ENCODE measurements at places on chromosomes 12 and 14. TPM values are rescaled to one million over a fixed set of nuclear protein-coding genes. Genes with fewer than 3 reads are reported as not detected.

DNA sequence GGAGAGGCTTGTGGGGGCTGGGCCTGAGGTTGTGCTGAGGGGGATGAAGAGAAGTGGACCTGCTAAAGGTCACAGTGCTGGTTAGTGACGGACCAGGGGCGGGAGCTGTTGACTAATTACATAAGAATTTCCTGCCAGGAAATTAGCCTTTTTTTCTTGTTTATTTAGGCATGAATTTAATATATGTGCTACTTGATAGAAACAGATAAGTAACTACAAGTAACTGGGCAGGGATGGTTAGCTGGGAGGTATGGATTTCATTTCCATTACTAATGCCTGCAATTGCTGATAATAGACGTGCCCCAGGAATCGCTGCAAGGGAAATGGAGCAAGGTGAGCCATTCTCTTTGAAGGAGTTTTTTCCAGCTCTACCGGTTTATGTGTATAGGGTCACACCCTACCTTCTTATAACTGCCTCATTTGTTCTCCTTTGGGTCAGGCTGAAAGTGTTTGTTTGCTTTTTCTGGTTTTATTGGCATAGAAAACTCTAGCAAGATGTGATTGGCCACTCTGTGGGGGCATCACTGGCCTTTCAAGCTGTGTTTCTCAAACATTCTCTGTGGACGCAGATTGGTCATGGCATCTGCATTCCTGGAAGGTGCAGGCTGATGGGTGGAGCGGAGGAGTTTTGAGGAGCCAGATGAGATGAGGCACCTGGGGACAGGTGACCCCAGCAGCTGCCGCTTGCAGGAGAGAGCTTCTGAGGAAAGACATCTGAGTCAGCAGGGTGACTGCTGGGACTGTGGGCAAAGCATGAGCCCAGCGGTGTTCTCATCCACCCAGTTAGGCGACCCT is 19.0 kb upstream of the GPRC5A start:
- H3K4me3 ChIP-seq: no peak overlapping the region
- DNase-seq: no peak
- no peaks in the 10 kb centered on the region for H3K36me3 ChIP-seq
- H3K4me1 ChIP-seq: peaks cover 5% of the 10 kb centered on the region
- no peaks in the 10 kb centered on the region for H3K27me3 ChIP-seq

The BCL2L14 gene
- total RNA-seq: 2.2 TPM

The KRT78 gene
- total RNA-seq: not detected

The PCK2 gene
- total RNA-seq: 78.6 TPM

DNA sequence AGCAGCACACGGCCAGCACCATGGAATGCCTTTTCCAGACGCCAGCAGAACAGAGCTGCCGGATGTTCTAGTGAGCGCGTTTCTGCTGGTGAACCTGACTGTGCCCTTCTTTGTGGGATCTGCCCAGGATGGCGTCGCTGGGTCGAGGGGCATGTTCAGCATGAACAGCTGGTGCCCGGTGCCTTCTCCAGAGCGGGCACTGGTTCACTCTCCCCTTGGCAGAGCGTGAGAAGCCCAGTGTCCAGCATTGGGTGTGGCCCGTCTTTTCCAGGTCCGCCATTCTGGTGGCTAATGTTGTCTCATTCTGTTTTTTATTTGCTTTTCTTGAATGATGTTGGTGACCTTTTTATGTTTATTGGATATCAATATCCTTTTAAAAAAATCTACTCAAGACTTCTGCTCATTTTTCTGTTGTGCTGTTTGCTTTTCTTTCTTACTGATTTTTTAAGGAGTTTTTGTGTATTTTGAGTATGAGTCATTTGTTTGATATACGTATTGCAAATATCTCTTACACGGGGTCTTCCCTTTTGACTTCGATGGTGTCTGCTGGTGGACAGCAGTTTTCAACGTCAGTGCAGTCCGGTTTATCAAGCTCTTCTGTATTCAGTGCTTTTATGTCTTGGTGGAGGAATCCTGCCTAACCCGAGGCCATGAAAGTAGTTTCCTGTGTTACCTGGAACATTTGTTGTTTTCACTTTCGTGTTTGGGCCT is 74.3 kb downstream of the ADGRD1 start:
- no peak overlapping the region for H3K4me3 ChIP-seq
- no peak overlapping the region for H3K27ac ChIP-seq
- no peaks in the 10 kb centered on the region for H3K4me1 ChIP-seq
- DNase-seq: no peak
- no peaks in the 10 kb centered on the region for H3K27me3 ChIP-seq
- no peaks in the 10 kb centered on the region for H3K36me3 ChIP-seq

DNA sequence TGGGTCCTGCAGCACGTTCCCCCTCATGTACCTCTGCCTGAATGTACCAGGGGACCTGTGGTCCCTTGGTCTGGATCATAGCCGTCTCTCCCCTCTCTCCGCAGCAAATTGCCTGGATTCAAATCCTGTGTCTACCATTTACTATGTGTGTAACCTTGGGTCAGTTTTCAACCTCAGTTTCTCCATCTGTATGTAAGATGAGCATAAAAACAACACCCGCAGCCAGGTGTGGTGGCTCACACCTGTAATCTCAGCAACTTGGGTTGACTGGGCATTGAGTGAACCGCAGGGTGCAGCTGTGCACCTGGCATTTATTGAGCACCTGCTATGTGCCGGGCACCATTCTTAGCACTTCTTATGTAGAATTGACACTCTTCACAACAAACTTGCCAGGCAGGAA is 14.1 kb downstream of the CYP46A1 start:
- H3K36me3 ChIP-seq: no peaks in the 10 kb centered on the region
- no peak overlapping the region for H3K4me3 ChIP-seq
- no peak overlapping the region for H3K27ac ChIP-seq
- DNase-seq: no peak

GRCh38 chr12:6563448-6564050 is 4.5 kb downstream of the NOP2 start:
- H3K27ac ChIP-seq: no peak overlapping the region
- H3K36me3 ChIP-seq: peaks cover 43% of the 10 kb centered on the region
- DNase-seq: no peak
- no peak overlapping the region for H3K4me3 ChIP-seq
- no peaks in the 10 kb centered on the region for H3K27me3 ChIP-seq

GRCh38 chr12:104565606-104566243 is 109.0 kb downstream of the CHST11 start:
- peak overlapping the region; percentile 35 for H3K27ac ChIP-seq
- no peaks in the 10 kb centered on the region for H3K27me3 ChIP-seq
- DNase-seq: no peak
- H3K4me1 ChIP-seq: peaks cover 33% of the 10 kb centered on the region

DNA sequence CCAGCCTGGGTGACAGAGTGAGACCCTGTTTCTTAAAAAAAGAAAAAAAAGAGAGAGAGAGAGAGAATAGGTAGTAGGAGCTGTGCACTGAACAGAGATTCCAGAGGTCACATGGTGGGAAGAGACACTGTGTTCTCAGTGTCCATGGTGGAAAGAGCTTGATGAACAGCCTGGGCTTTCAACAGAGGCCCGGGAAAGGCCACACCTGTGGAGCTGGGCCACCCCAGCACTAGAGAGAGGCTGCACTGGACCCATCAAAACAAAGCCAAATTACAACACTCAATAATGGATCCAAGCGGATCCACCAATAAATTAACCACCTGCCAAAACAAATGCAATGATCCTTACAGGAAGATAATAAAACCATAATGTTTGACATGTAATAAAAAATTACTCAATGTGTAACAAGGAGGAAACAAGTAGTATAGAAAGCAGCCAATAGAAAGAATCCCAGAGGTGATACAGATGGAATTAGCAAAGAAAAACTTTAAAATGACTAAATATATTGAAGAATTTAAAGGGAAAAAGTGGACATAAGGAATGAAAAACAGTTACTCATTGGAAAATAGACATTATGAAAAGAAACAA is 44.8 kb upstream of the BCL2L14 start:
- H3K4me3 ChIP-seq: no peak overlapping the region
- DNase-seq: no peak
- peak overlapping the region; percentile 74 for H3K27ac ChIP-seq
- H3K4me1 ChIP-seq: peaks cover 40% of the 10 kb centered on the region

DNA sequence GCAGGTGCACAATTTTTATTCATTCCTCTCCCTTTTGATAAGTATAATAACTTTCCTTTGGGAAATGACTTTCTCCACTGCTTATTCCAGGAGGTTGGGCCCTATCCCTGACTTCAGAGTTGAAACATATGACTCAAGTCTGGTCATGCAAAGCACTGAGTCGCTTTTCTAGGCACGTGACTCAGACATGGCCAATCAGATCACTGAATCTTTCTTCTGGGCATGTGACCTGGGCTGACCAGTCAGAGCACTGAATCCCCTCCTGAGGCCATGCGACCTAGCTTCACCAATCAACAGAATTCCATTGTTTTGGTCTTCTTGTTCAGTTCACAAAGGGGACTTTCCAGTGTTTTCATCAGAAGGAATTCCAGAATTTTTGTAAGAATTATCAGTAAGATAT is 377.1 kb upstream of the KITLG start:
- H3K4me3 ChIP-seq: no peak overlapping the region
- H3K27ac ChIP-seq: no peak overlapping the region
- no peaks in the 10 kb centered on the region for H3K36me3 ChIP-seq
- H3K4me1 ChIP-seq: no peaks in the 10 kb centered on the region
- no peaks in the 10 kb centered on the region for H3K27me3 ChIP-seq
- DNase-seq: no peak

DNA sequence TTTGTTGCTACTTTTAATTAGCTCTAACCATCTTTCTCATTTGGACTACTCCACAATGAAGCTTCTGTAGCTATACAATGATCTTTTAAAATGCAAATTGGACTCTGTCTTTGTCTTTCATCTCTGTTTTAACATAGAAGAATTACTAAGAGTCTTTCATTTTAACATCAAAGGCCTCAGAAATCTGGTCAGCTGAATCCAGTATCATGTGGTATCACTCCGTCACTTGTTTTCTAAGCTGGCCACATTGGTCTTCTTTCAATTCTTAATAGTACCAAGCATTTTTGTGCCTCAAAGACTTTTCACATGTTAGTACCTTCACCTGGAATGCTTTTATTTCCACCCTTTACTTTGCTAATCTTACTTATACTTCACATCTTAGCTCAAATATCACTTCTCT is 95.5 kb upstream of the SLC16A7 start:
- H3K36me3 ChIP-seq: no peaks in the 10 kb centered on the region
- H3K4me1 ChIP-seq: no peaks in the 10 kb centered on the region
- no peak overlapping the region for H3K4me3 ChIP-seq
- H3K27ac ChIP-seq: no peak overlapping the region

DNA sequence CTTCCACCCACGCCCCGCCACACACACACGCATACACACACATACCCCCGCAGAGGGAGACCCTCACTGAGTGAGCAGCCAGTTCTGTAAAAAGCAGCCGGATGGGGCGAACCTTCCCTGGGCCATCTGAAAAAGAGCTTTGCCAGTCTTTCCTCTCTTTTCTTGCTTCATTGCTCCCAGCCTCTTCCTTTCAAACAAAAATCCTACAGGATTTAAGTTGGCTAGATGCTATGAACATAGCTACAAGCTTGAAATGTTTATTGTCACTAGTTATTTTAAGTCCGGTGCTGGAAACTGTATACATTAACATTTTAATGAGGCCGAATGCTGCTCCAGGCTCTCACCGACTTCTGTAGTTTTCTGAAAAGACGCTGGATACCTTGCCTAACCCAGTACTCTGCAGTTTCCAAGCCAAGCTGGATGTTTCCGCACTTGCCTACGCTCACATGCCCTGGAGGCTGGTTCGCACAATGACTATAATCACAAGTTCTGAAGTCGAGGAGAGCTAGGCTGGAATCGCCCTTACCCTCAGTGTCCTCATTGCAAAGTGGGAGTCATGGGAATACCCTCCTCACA is 39.2 kb downstream of the LTBP2 start:
- H3K27ac ChIP-seq: no peak overlapping the region
- H3K4me1 ChIP-seq: no peaks in the 10 kb centered on the region
- no peak for DNase-seq
- H3K36me3 ChIP-seq: no peaks in the 10 kb centered on the region

- H3K4me3 ChIP-seq: no peak overlapping the region
- no peak for DNase-seq
- no peaks in the 10 kb centered on the region for H3K4me1 ChIP-seq
- H3K36me3 ChIP-seq: no peaks in the 10 kb centered on the region
Measured at GRCh38 chr14:88130057-88130432, 125.1 kb downstream of the GPR65 start.

DNA sequence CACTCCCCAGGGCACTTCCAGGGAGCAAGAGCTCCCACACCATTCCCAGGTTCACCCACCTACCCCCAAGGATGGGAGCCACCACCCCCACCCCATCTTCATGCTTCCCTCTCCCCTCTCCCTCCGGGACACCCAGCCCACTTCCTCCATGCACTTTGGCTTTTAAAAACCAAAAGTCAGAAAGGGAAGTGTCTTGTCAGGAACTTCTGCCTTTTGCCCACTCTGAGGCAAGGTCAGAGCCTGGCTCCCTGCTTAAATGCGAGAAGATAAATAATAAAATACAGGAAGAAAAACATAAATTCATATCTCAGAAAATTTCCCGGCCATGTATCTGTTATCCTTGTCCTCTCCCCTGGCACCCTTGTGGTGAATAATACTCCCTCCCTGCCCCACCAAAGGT is 81.6 kb downstream of the PTGER2 start:
- H3K4me1 ChIP-seq: no peaks in the 10 kb centered on the region
- no peak overlapping the region for H3K27ac ChIP-seq
- no peak overlapping the region for H3K4me3 ChIP-seq
- no peak for DNase-seq

DNA sequence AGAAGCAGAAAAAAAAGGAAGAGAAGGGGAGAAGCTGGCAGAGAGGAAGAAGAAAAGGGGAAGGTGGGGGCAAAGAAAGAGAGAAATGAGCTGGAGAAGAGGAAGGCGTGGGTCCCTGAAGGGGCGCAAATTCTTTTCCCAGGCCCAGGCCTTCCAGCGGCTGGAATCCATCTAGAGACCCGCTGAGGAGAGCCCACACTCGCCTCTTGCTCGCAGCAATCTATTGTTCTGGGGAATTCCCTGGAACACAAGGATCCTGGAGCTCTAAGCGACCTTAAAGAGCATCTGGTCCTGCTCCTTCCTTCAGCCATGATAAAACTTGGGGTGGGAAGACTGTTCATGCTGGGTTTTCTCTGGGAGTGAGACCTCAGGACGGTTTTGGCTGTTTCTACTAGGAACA is 41.2 kb upstream of the FKBP4 start:
- H3K36me3 ChIP-seq: no peaks in the 10 kb centered on the region
- H3K4me1 ChIP-seq: no peaks in the 10 kb centered on the region
- H3K27me3 ChIP-seq: no peaks in the 10 kb centered on the region

- H3K36me3 ChIP-seq: peaks cover 16% of the 10 kb centered on the region
- no peak overlapping the region for H3K4me3 ChIP-seq
- no peak overlapping the region for H3K27ac ChIP-seq
- H3K27me3 ChIP-seq: no peaks in the 10 kb centered on the region
- DNase-seq: no peak
Measured at GRCh38 chr14:64098120-64098519, 196.1 kb downstream of the ESR2 start.

The ENDOU gene
- total RNA-seq: not detected

The CBX5 gene
- total RNA-seq: 138 TPM

GRCh38 chr12:123531091-123531490 is 2.4 kb downstream of the RILPL1 start:
- H3K4me3 ChIP-seq: no peak overlapping the region
- H3K27ac ChIP-seq: no peak overlapping the region
- no peak for DNase-seq
- H3K4me1 ChIP-seq: peaks cover 16% of the 10 kb centered on the region

The CLEC12A gene
- not detected for total RNA-seq

Data from GM12878 (cell line).